ENCODE measurements at places on chromosomes 6 and 20.

DNA sequence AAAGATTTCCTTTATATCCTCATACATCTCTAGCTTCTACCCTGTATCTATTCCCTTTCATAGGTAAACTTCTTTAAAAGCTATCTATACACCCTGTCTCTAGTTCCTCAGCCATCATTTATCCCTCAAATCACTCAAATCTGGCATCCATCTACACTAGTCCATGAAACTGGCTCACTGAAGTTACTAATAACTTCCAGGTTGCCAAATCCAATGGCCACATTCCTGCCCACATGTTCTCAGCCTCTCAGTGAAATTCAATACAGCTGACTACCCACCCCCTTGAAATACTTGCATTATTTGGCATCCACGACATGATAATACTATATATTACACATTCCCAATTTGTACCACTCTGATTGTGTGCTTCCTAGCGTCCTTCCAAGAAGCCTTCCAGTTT, 8.7 kb downstream of the REPS1 start:
- DNase-seq: no peak

GRCh38 chr6:95802978-95803377, 212.8 kb upstream of the FUT9 start:
- DNase-seq: no peak

GRCh38 chr6:25248123-25248522, 31.1 kb upstream of the CARMIL1 start:
- DNase-seq: no peak

DNA sequence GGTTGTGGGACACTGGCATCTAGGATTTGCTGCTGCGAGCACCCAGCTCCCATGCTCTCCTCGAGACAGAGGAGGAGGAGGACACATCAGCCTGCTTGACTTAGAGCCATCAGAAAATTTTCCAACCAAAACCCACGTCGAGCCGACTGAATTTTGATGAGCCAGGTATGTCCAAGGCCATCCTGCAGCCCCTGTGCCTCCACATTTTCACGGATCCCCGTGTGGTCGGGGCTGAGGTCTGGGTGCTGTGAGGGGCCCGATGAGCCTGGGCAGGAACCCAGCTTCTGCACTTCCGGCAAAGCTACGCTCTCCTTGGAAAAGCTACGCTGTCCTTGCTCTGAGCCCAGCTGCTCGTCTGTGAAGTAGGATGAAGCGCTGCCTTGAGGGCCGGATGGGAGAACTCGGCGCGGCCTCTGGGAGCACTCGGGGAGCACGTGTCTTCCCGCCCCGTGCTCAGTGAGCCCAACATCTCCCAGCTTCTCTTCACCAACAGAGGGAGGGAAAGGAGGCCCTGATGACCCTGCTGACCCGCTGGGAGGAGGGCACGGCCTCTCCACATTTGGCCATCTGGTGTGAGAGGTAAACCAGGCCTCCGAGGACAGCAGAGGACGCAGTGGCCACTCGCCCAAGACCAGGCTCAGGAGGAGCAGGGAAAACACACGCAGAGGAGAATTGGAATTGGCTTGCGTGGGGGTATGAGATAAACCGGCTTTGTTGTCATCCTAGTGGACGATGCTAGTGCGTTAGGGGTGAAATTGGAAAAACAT, 33.9 kb downstream of the PSMG4 start:
- DNase-seq: no peak

- DNase-seq: no peak
Observed at GRCh38 chr6:121222656-121223055, 111.6 kb downstream of the TBC1D32 start.

All from stimulated activated CD4-positive, alpha-beta T cell treated with anti-CD3 and anti-CD28 coated beads, TNF-alpha, amount 100 ng/mL, for 1 hour (primary cell).